NCI-H2107 (cell line): ENCODE measurements at places on chromosomes 13 and 19.

DNA sequence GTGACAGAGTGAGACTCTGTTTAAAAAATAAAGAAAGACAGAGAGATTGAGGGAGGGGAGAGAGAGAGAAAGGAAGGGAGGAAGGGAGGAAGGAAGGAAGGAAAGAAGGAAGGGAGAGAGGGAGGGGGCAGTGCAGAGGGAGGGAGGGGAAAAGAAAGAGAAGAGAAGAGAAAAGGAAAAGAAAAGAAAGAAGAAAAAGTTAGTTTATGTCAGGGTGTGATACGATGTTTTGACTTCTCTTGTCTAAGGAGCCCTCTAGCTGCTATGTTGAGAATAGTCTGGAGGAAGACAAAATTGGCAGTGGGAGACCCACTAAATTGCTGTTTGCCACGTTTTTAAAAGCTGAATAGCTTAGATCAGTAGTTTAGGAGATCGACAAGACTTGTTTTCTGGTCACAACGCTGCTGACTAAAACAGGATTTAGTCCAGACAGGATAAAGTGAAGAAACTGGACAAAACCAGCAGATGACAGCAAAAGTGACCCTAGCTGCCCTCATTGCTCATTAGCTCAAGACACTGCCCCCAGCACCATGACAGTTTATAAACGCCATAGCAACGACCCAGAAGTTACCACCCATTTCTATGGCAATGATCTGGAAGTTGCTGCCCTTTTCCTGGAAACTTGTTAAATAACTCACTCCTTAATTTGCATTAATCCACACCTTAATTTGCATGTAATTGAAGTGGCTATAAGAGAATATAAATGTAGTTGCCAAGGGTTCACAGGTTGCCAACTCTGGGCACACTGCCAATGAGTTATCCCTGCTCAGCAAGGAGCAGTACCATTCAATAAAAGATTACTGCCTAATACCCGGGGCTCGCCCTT lies 11.1 kb downstream of the TEX101 start:
- no peak for DNase-seq

DNA sequence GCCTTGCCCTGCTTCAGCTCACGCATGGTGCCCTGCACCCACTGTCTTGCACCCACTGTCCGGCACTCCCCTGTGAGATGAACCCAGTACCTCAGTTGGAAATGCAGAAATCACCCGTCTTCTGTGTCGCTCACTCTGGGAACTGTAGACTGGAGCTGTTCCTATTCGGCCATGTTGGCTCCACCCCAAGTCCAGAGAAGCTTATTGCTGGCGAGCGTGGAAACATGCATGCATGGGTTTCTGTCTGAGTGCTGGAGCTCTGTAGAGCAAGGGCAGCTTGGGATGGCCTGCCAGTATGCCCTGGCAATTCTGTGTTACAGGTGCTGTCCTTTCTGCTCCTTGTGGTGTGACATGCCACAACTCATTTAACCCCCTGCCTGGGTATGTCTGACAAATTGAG lies 152.8 kb downstream of the SHISA2 start:
- DNase-seq = no peak

GRCh38 chr19:43776286-43776685 lies 4.5 kb downstream of the KCNN4 start:
- no peak for DNase-seq

GRCh38 chr13:49443357-49443703 lies 534 bp downstream of the CAB39L start:
- no peak for DNase-seq

DNA sequence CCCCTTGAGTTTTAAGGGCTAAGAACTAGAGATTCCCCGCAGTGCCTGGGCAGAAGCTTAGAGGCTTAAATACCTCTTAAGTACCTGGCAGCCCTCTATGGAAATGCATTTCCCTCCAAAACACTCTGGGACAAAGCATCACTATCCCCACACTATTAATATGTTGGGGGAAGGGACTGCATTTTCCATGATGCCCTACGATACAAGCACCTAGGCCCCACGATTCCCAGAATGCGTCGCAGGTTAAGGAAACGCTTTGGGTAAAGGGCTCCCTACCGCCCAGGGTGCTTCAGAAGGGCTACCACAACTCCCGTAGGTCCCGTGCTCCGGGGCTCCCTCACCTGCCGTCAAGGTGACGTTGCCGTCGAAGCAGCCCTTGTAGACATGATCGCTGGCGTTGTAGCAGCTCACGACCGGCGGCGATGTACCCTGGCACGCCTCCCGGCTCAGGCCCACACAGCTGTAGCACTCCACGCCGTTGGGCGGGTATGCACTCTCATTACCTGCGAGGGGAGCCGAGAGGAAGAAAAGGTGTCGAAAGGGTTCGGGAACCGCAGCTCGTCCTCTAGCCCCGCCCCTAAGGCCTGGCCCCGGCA lies 2.5 kb downstream of the LYPD3 start:
- no peak for DNase-seq

DNA sequence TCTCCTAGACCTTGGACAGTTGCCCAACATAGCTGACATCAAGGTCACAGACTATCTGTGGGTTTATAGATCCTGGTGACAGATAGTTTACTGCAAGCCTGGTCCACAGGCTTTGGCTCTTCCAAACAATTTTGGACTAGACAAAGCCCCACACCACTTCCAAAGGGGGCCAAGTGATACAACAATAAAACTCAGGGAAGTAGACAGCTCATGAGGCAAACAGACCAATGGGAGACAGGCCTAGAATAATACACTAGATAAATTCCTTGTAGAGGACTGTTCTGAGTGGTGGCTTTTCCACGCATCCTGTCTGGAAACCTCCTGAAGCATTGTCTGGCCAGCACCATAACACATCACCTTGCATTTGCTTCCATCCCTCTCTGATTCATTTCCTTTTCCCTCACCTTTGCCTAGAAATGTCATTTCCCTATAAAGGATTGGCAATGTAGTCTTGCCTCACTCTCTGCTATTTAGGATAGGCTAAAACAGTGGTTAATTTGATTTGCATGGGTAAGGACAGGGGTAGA lies 284.2 kb downstream of the POU4F1 start:
- DNase-seq = no peak

- no peak for DNase-seq
Measured at GRCh38 chr13:23147827-23148226, 33.0 kb upstream of the SGCG start.

DNA sequence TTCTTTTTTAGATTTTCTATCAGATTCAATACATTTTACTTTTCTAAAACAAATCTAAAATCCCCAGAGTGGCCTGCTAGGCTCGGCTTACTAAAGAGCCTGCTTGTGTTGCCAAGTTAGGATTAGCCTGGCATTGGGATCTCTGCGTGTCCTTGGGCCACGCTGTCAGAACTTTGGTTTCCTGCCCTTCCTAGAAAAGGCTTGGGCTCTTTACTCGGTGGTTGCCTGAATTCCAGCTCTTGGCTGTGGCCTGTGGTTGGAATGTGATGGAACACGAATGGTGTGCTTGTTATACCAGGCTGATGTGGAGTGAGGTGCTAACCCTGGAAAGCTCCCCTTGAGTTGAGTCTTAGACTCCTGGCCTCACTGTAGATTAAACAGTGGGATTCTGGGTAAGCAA lies 8.5 kb downstream of the SPATA13 start:
- no peak for DNase-seq

DNA sequence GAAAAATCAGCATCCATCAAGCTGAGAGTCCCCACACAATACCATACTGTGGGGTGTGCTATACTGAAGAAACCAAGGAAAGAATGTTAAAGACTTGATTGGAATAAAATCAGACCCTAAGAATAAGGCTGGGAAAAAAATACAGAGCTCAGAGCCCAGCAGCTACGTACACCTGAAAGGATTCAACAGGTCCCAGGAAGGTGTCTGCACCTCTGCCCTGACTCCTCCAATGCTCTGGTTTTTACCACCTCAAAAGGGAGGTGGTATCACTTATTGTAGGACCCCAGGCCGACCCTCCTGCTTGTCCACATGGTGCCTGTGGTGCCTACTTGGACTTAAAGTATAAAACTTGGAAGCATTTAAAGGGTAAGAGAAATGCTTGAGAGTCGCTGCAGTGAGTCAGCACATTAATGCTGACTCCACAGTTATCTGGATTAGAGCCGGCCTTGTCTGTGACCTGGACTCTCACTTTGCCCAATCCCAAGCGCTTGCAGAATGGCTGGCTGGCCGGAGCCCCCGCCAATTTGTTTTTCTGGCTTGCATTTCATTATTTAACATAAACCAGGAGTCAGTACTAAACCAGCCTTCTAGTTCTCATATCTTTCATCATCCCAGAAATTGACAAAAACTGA lies 110.1 kb downstream of the FGF14 start:
- DNase-seq = no peak

DNA sequence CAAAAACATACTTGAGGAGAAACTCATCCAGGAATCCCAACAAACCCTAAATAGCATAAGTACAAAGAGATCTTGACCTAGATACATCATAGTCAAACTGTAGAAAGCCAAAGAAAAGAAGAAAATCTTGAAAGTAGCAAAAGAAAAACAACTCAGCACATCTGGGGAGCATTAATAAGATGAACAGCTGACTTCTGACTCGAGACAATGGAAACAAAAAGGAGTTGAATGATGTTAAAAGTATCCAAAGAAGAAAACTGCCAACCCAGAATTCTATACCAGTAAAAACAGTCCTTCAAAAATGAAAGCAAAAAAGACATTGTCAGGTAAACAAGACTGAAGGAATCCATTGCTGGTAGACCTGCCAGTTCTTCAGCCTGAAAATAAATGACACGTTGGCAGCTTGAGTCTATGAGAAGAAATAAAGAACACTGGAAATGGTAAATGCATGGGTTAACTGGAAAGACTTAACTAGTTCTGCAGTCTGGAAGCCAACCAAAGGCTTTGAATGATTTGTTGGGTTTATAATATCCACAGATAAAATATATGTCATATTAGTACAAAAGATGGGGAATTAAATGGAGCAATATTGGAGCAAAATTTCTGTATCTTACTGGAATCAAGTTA lies 46.8 kb downstream of the TSSK6 start:
- no peak for DNase-seq

DNA sequence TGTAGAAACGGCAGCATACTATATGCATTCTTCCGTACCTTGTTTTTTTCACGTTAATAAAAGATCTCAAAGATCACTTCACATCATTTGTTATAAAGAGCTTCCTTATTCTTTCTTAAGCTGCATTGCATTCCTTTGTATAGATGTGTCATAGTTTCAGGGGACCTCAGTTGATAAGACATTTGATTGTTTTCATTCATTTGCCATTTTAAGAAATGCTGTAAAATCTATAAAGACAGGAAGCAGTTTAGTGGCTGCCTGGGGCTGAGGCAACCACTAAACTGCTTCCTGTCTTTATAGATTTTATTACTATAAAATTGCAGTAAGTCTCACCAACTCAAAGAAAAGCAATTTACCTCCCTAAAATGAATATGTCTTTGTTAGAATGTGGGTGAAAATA lies 59.4 kb downstream of the ZDHHC20 start:
- DNase-seq = no peak

DNA sequence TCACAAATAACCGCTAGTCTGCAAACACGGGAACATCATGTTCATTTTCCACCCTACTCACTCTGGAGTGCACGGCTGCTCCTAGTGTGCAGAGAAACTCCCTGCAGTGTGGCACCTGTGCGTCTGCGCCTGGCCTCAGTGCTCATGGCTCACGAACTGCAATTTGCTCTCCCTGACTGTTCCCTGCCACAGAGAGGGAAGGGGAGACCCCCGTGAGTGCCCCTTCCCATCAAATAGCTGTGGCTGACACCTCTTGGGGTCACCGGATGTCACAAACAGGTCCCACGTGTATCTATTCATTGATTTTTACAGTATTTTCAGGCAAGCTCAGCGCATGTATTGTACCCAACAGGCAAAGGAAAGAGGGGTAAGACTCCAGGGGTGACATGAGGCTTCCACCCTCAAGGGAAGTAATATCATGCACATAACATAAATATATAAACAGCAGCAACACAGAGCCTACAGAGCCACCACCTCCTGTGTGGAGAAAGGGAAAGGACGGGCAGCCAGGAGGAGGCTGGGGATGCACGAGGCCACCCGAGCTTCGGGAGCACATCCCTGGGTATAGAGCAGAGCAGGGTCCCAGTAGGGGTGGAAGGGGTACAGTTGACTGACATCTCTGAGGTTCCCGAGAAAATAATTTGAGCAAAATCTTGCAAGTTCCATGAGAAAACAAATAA lies 140.3 kb upstream of the SOX1 start:
- peak; percentile 79 for DNase-seq

DNA sequence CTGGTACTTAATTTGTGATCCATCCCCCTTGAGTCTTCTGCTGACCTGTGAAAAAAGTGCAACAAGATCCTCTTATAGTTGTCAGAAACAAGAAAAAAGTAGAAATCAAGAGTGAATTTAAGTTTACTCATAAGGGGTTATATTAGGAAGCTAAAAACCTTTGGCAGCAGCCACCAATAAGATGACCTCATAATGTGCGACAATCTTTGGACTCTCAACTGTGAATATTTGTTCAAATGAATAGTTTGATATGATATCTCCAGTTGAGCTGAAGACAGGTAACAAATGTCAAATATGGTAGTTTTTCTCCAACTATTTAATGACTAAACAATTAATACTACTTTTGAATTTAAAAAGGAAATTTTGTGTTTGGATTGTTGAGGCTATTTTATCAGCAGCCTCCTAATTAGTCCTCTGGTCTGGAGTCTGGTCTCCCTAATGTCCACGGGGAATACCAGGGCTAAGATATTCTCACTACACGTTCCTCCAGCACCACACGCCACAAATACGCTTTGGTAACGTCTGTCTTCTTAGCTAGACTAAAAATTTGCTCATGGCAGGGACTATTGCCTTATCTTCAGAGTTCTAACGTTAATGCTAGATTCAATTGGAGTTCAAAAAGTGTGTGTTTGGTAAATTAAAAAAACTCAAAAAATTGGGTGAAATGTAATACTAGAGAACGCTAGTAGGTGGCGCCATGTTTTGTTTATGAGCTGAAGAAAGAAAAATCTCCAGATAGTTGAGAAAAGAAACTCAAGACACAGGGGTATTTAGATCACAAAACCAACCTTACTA lies 51.0 kb upstream of the PDX1 start:
- no peak for DNase-seq

DNA sequence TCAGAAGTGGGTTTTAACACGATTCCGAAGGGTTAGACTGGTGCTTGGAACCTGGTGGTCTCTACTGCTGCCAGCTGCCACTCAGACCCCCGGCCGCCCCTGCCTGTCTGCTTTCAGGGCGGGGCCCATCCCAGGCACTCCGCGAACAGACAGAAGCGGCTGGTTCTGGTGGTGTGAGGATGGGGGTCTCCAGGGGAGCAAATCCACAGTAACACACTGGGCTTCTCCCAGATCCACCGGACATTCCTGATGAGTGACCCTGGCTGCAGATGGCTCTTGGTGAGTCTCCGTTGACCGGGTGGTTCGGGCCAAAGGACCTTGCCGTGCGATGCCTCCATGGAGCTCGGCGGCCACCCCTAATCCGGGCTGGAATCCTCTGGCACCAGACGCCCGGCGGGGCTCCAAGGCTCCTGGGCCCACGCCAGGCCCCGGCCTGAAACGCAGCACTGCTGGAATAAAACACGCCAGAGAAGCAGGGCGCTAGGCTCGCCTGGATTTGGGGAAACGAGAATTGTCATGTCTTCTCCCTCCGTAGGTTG lies 2.1 kb upstream of the PTBP1 start:
- DNase-seq = no peak
